Mammary epithelial cell (primary cell): ENCODE measurements at places on chromosomes 6 and 20.

- no peak for DNase-seq
Measured at GRCh38 chr6:109243863-109244825, 138.1 kb downstream of the CD164 start.

DNA sequence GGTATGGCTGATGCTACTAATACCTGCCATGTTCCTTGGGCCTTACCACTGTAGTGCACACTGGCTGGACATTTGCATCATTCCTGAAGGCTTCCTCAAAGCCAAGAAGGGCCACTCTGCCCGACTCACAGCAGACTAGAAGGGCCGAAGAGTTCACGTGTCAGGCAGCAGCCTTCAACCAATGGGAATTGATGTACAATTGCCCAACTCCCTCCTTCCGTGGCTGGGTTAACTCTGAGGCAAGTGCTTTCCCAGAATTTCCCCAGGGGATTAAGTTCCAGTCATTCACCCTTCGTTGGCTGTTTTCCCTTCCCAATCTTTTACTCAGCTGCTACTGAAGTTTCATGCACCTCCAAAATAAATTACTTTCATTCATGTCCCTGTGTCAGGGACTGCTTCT, 29.8 kb downstream of the PSMB9 start:
- peak; percentile 40 for DNase-seq

DNA sequence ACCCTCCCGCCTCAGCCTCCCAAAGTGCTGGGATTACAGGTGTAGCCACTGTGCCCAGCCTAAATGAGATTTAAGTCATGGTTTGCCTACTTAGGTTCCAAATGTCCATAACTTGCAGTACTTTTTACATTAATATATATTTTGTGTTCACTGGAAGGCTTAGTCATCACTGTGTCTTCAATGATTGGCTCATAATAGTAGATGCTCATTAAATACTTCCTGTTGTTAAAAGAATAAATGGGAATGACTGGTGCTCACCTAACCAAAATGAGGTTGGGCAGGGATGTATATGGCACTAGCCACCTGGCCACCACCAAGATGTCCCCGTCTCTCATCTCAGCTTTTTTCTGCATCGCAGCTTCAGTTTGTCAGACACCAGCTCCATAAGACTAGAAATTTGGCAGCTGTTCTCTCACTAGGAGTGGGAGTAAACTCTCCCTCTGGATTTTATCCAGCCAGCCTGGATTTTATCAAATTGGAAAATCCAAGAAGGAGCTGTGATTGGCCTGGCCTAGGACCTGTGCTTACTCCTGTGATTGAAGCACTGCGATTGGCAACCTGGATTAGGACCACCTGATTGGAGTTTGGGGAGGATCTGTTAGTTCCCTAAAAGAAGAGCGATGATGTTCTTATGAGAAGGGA, 1.1 kb upstream of the GLO1 start:
- DNase-seq, result no peak

GRCh38 chr6:8958894-8959511, 523.7 kb upstream of the SLC35B3 start:
- DNase-seq, result no peak

DNA sequence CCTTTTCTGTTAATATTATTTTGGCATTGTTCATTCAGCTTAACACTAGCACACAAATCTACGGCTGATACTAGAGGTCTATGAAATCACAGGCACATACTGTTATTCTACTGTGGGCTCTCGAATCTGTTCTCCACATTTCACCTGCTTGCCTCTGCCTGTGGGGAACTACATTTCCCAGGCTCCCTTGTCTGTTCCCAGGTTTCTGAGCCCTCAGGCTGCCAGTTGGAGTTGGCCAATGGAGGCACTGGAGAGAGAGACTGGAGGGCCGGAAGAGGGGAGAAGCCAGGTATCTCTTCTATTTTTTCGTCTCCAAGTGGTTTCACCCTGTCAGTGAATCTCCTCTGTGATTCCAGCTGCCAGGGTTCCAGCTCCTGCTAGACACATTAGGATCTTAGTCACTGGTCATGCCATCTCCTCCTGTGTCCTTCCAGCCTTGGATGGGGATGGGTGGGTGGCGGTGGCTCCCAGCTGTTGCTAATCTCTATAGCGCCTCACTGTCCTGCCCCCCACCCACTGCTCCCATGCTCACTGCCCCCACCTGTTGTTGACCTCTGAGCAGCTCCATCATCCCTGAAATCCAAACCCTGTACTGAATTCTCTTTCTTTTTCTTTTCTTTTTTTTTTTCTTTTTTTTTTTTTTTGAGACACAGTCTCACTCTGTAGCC, 188.2 kb downstream of the LRFN2 start:
- no peak for DNase-seq

- DNase-seq, result no peak
Measured at GRCh38 chr20:16003310-16003709, 569.9 kb downstream of the KIF16B start.

GRCh38 chr6:17803409-17803808, 96.7 kb upstream of the NUP153 start:
- DNase-seq, result no peak

DNA sequence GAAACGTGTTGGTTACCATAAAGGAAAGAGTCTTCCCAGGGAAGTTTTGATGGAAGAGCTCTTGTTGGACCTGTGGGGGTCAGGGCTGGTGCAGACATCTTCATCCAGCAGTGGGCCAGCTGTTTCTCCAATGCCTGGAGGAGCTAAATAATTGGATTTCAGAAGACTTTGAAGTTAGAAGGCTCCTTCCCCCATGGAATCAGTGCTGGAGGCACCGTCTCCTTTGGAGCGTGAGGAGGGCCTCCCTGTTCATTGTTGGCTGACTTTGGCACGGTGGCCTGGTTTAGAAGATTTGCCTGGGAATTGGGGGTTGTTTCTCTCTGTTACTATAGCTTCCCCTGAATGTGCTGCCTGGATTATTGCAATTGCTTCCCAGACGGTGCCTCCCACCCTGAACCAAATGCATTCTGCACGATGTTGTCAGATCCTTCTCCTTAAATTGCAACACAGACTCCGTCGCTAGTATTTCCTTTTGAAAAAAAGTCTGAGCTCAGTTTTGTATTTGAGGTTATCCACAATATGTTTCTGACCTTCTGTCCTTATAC, 27.7 kb upstream of the KCNG1 start:
- no peak for DNase-seq

DNA sequence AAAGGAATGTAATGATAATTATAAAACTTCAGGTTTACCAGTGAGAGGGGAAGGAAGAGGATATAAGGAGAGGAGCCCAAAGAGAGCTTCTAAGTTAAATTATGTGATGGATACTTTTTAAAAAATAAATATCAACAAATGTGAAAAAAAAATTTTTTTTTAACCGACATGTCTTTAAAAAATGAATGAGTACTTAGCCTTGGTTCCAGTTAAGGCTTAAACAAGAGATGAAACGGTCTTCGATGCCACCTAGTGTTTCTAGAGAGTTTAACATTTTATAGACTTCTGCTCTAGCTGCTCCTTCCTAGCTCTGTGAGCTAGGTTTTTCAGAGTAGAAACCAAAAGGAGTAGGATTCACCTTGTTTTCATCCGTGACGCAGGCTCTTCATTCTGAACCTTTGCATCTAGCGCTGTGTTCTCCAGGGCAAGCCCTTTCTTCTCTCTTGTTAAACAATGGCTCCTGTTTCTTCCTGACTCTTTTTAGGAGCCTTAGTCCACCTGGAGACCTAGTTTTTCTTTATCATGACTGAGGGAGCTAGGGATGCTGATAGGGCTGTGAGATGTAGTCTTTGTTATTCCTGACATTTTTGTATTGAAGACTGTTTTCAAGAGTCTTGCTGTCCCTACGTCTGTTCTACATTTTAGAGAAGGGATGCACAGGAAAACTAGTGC, 42.4 kb upstream of the GNRH2 start:
- DNase-seq, result peak; percentile 20

- DNase-seq, result no peak
Measured at GRCh38 chr6:52363228-52363867, 1.4 kb downstream of the PAQR8 start.

- peak; percentile 62 for DNase-seq
Measured at GRCh38 chr6:30935018-30935417, 3.0 kb upstream of the SFTA2 start.

- no peak for DNase-seq
Measured at GRCh38 chr20:32512047-32512385, 73.1 kb downstream of the NOL4L start.

DNA sequence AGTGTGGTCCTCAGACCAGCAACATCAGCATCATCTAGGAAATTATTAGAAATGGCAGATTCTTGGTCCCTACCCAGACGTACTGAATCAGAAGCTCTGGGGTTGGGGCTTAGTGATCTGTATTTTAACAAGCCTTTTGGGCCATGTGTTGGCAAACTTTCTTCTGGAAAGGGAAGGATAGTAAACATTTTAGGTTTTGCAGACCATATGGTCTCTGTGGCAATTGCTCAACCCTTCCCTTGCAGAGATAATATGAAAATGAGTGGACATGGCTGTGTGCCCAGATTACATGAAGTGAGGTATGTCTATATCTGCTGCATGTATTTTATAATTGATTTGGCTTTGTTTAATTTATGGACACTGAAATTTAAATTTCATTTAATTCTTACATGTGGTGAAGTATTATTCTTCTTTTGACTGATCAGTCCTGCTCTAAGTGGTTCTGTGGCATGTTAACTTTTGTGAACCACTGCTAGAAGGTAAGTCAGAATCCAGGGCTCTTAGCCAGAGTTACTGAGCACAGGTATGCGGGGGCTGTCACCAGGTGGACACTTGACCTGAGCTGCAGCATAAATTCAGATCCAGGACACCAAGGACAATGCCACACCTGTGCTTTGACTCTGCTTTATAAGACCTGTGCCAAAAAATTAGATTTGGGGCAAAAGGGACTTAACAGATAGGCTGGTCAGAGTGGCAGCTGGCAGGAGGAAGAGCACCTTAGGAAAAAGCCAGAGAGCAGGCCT, 43.2 kb downstream of the LY86 start:
- no peak for DNase-seq

DNA sequence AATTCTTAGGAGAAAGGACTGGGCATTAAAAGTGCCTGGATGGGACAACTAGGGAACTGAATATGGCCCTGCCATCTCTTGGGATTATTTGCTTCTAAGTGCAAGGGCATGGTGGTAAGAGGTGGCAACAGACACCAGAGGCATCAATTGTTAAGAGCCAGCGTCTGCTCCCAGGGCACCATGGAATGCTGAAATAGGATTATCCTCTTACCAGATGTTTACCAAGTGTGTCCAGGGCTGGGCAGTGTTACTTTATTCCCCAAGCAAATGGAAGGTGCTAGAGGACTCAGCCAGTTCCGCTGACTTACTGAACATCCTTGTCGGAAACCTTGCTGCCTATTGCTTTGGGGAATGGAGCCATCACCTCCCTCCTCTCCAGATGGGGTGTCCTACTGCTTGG, 273.6 kb upstream of the SUPT3H start:
- no peak for DNase-seq

GRCh38 chr6:26241033-26241895, 123.7 kb upstream of the BTN3A2 start:
- DNase-seq, result peak; percentile 32

GRCh38 chr6:92329208-92329847, 1090.0 kb downstream of the EPHA7 start:
- no peak for DNase-seq

DNA sequence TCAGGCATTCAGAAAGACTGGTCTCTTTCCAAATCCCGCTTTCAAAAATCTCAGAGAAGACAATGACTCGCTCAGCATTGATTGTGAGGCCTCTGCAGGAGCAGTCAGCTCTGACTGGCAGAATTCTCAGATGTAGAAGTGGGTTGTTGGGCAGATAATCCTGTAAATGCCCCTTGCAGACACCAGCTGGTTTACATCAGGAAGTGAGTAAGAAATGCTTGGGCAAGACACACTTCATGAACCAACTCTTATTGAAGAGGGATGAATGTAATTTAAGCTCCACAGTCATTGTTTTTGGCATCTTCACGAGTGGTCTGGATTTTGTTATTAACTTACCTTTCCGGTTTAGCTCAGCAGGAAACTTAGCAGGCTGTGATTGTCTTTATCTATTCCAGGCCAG, 166.6 kb downstream of the PLCB4 start:
- DNase-seq, result peak; percentile 38

DNA sequence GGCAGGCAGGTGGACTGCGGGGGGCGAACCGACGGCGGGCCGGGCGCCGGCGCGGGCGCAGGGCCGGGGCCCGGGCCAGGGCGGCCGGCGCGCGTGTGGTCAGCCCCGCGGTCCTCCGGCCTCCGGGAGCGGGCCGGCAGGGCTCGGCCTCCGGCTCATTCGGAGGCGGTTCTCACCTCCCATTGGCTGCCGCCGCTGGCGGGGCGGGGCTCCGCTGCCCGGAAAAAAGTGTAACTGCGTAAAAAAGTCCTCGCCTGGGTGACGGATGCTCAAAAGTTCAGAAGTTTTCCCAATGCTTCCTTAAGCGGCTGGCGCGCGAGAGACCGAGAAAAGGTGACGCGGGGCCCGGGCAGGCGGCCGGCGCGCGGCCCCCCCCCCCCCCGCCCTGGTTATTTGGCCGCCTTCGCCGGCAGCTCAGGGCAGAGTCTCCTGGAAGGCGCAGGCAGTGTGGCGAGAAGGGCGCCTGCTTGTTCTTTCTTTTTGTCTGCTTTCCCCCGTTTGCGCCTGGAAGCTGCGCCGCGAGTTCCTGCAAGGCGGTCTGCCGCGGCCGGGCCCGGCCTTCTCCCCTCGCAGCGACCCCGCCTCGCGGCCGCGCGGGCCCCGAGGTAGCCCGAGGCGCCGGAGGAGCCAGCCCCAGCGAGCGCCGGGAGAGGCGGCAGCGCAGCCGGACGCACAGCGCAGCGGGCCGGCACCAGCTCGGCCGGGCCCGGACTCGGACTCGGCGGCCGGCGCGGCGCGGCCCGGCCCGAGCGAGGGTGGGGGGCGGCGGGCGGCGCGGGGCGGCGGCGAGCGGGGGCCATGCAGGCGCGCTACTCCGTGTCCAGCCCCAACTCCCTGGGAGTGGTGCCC, at the start of gene FOXC1:
FOXC1 (plus strand) TSS at position 268 of the 849 bp plus-strand sequence; CDS start at position 799, 531 bp downstream.
- DNase-seq, result peak; percentile 93

DNA sequence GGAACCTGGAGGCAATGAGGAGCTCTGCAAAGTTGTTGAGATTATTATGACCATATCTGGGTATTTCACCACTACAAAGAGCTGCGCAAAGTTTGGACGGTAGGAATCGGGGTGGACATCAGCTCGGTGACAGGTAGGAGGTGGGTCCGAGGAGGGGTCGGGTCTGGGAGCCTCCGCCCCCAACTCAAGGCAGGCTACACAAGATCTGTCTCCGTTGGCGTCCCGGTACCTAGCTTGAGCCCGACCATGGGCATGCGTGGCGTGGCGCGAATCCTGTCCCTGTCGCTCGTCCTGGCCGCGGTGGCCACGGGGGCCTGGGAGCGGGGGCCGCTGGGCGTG, 40.2 kb upstream of the ZNFX1 start:
- no peak for DNase-seq

- no peak for DNase-seq
Measured at GRCh38 chr6:158418501-158418900, 106.2 kb downstream of the TULP4 start.

DNA sequence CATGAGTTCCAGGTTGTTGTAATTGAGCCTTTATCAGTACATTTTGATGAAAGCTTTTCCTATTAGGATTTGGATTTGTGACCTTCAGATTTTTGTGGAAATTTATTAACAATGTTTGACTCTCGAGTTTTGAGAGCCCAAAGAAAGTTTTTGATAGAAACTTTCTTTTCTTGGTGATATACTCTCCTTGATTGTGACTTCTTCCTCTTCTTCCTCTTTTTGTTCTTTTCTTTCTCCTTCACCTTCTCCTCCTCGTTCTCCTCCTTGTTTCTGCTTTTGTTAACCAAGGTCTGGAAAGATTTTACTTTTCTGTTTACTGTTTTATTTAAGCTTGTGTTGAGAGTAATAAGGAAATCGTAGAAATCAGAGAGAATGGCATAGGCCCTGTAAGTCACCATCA, 182.4 kb downstream of the TRIM27 start:
- DNase-seq, result no peak

GRCh38 chr20:17358854-17359253, 132.0 kb downstream of the PCSK2 start:
- DNase-seq, result no peak

- no peak for DNase-seq
Measured at GRCh38 chr6:5471637-5472398, 210.5 kb downstream of the FARS2 start.
